ENCODE measurements at places on chromosomes 1 and 21.

GRCh38 chr1:71948561-71948960, 333.8 kb downstream of the NEGR1 start:
- DNase-seq: no peak

DNA sequence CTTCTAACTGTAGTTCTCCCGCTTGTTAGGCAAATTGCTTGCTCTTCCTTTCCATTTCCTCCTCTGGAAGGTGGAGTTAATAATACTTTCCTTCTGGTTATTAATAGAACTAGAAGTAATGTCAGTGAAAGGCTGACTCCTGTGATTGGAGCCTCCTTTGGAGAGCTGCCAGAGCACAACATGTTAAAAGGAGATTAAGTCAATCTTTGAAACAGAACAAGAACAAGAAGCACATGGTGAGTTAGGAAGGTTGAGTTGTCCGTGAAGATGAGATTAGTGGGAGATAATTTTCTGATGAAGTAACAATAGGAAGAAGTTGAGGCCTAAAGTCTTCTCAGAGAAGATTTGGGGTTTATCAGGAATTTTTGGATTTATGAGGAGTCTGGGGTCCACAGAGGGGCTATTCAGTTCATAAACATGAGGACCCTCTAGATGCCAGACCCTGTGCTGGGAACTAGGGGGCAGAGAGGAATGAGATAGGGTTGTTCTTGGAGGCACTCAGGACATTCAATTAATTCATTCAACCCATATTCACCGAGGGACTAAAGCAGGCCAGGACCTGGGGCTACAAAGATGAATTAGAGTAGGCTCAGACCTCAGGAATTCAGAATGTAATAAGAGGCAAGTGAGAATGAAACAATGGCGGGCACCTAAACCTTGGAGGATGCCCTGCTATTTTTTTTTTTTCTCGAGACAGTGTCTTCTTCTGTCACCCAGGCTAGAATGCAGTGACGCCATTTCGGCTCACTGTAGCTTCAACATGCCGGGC, 40.7 kb upstream of the DHCR24 start:
- peak; percentile 83 for DNase-seq

DNA sequence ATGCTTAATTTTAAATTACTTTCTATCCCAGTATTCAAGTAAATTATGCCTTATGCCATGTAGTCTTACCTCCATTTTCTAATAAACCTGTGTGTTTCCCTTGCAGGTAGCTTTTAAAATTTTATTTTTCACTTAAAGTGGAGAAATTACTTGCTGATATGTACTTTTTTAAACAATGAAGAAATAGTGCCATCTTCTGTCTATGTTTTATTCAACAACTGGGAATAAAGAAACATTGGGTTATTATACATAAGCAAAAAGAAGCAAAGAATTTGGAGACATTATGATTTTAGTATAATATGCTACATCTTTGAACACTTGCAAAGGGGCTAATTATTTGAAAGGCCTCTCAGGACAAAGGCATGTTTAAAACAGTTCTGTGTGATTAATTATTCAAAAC, 1912.9 kb downstream of the MRPL39 start:
- no peak for DNase-seq

GRCh38 chr1:202129453-202130296, 7.0 kb downstream of the GPR37L1 start:
- no peak for DNase-seq

- DNase-seq: no peak
Observed at GRCh38 chr1:246724731-246725095, 504 bp downstream of the SCCPDH start.

DNA sequence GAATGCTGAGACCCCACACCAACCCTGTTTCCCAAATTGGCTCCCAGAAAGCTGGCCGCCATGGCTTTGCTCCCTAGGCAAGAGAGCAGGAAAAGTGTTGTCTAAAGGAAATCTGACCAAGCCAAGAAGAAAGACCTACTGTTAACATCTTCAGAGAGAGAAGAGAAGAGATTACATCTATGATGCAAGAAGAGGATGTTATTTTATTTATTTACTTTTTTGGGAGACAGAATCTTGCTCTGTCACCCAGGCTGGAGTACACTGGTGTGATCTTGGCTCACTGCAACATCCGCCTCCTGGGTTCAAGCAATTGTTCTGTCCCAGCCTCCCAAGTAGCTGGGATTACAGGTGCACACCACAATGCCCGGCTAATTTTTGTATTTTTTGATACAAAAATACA, 21.7 kb downstream of the HMGN2 start:
- no peak for DNase-seq

DNA sequence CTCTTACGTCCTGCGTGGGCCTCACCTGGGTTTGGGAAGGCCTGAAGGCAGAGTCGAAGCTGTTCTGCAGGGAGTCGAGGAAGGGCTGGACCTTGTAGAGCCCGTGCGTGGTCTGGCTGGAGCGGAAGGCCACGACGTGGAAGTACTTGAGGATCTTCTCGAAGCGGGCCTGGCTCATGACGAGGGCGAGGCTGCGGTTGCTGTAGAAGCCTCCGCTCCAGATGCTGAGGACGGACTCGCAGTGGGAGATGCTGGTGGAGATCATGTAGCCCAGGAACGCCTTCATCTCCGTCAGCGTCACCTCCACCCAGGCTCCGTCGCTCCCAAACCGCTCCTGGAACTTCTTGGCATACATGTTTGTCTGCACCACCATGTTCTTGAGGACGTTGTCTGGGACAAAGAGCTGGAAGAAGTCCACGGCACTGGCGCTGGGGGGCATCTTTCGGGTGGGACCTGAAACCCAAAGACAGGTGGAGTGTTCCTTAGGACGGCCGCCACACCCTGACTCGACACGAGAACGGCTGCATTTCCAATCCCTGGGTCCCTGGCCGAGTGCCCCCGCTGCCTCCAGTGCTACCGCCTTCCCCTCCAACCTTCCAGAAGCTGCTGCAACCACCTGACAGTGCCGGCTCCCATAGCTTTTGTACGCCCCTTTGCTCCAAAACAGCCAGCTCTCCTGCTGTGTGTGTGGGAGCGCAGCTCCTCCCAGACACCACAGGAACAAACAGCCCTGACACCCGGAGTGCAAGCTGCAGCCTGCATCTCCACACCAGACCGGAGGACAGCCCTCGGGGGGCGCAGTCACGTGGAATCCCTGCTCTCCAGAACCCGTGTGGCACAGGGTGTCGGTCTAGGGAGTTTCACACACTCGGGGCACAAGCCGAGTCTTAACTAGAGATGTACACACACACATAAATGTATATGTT, 69.0 kb downstream of the PGBD5 start:
- no peak for DNase-seq

DNA sequence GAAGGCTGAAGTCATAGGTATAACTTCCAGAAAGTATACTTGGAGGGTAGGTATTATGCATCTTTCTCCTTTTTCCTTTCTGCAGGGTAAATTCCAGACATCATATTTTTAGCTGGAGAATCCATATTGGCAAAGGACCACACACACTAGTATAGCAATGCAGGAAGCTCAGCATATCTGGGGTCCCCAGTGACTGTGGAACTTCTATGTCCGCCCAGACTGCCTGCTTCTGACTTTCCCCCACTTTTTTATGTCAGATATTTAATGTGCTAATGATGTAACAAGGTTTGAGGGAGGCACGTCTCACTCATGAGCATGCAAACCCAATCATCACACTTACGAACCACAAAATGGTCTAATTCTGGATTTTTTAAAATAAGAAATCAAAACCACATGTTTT, 90.4 kb downstream of the BACH1 start:
- DNase-seq: no peak

- DNase-seq: no peak
Observed at GRCh38 chr1:201296352-201296751, 13.0 kb downstream of the PKP1 start.

DNA sequence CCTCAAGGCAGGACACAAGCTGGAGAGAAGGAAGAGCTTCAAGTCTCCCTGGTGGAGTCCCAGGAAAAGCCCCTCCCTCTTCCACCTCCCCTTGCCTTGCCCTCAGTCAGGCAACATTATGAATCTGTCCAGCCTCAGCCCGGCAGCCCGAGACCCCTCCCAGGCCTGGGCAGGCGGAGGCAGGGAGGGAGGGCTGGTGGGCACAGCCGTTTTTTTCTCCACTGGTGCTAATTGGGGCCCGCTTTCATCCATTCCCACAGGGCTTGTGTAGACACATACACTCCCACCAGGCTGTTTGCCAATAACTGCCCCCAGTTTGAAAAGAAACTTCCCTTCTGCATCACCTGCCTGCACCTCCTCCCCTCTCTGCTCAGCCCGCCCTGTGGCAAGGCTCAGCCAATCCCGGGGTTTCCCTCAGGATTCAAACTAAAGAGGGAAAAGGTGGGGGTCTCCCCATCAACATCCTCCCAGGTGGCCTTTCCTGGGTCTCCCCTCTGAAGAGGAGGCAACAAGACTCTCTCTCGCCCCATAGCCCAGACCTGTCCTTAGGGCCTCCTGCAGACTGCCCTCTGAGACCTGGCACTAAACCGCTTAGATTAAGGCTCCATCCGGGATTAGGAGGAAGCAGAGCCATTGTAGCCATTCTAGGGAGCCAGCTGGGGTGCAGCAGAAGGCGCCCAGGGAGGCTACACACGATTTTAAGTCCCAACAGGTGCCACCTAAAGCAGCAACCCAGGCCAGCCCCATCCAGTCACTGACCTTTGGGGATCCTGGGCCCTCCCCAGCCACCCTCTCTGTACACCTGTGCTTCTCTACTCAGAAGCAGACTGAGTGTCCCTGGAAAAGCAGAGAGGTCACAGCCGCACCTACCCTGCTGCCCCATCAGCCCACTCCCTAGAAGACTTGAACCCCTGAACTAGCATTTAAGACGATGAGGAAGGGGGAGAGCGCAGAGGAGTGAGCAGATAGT, 3.5 kb downstream of the IGSF9 start:
- no peak for DNase-seq

DNA sequence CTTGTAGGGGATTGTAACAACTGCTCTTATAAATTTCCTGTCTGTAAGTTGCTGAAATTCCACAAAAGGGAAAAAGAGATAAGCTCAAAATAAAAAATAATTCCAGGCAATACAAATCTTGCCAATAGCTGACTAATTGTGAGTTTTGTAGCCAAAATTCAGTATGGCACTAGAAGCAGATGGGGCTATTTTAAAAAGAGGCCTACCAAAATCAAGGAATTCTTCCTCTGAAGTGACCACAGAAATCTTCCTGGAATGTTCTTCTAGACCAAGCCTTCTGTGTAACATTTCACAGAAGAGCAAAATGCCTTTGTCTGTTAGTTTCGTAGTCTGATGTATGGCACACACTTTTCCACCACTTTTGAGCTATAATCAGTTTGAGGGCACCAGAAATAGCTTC, 127.6 kb downstream of the CYYR1 start:
- DNase-seq: no peak

GRCh38 chr1:94543001-94543400, 1.4 kb upstream of the F3 start:
- no peak for DNase-seq

DNA sequence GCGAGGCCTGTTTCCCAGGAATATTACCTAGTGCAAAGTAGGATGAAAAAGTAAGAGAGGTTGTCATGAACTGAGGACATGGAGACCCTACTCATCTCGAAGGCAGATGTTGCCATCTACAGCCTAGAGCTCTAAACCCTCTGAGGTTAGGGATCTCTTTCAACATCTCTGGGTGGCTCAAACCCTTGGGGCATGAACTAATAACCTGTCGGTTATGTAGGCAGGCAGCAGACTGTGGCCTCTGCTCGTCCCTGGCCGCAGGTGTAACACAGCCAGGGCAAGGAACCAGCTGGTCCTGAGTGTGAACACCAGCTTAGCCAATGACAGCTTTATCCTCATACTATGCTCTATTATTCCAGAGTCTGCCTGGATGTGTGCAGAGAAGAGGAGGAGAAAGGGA, 13.2 kb downstream of the CAPZB start:
- DNase-seq: no peak

GRCh38 chr1:235923466-235924021, 56.8 kb upstream of the LYST start:
- DNase-seq: no peak

- DNase-seq: no peak
Observed at GRCh38 chr1:17510138-17510537, 29.4 kb upstream of the ARHGEF10L start.

GRCh38 chr1:101960142-101960541, 36.6 kb downstream of the OLFM3 start:
- DNase-seq: no peak

DNA sequence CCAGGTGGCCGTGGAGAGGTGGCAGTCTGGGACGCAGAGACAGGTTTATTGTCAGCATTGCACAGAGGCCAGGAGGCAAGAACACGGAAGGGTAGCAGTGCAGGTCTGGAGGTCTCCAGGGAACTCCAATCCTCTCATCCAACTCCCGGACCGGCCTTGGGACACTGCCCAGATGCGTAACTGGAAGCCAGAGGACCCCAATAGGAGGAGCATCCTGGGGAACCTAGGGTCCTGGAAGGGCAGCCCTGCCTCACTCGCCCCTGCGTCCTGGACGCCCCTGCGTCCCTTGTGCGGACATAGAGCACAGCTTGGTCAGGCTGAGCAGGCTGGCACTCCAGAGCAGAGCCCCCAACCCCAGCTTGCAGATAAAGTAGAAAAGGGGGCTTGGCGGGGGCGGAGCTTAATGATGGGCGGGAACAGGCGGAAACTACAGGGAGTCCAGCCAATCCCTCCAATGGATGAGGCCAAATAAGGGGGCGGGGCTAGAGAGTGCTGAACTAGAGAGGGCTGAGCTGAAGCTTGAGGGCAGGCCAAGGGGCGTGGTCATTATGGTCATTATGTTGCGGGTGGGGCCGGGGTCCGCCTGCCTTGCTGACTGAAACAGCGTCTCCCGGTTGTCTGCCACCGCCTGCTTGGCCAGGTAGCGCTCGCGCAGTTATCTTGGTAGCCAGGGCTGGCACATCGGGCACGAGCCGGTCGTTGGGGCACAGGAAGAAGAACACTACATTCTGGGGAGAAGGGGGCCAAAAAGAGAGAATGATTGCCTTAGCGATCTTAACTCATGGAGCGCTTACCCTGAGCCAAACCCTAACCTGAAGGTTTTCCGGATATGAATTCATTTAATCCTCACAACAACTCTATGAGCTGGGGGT, 3.7 kb upstream of the ARHGEF19 start:
- peak; percentile 86 for DNase-seq

GRCh38 chr21:16113052-16113715, 383.4 kb downstream of the USP25 start:
- no peak for DNase-seq

GRCh38 chr1:108962681-108963051, 618 bp downstream of the CLCC1 start:
- DNase-seq: peak; percentile 74

- DNase-seq: no peak
Observed at GRCh38 chr1:2125350-2126211, 69.0 kb downstream of the FAAP20 start.

DNA sequence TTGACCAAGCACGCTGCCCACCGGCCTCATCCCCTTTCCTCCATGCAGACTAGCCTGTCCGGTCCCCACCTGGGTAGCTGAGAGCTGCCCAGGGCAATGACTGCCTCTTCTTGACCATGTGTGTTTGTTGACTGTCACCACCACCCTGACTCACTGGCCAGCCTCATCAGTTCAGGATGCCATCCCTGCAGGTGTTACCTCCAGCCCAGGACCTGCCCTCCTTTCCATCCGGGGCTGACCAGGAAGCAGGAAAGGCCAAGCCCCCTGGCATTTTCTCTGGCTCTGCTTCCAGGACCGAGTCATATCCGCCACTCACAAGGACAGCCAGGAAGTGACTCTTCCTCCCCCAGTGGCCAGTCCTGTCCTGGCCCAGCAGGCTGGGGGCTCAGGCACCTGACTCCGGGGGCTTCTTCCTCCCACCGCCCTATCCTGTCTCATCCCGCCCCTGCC, 17.1 kb downstream of the EPHA2 start:
- no peak for DNase-seq

GRCh38 chr1:117608115-117608615, 2.3 kb downstream of the TENT5C start:
- DNase-seq: peak; percentile 42

Measured in erythroblast (primary cell).